ENCODE measurements at places on chromosomes 2 and 18.

DNA sequence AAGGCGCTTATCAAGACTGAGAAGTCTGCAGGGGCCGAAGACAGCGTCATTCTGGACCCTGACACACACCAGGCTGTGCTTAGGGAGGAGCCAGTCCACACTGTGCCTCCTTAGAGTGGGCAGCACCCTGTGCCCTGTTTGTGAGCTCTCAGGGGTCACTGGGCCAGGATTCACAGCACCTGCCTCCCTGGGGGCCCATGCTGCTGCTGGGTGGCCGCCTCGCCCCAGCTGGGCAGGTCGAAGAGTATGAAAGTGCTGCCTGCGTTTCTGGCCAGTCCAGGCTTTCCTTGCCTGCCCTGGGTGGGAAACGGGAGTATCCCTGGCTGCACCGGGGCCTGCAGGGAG lies 15.4 kb upstream of the GPR55 start:
- no peak overlapping the region for H3K4me3 ChIP-seq
- no peak for DNase-seq
- H3K4me1 ChIP-seq = no peaks in the 10 kb centered on the region
- no peak overlapping the region for H3K27ac ChIP-seq
- no peaks in the 10 kb centered on the region for H3K36me3 ChIP-seq
- peaks cover 67% of the 10 kb centered on the region for H3K27me3 ChIP-seq

GRCh38 chr2:164808776-164809175 lies 32.8 kb downstream of the COBLL1 start:
- H3K36me3 ChIP-seq = no peaks in the 10 kb centered on the region
- H3K4me3 ChIP-seq = no peak overlapping the region
- no peak for DNase-seq
- H3K27ac ChIP-seq = no peak overlapping the region
- H3K27me3 ChIP-seq = no peaks in the 10 kb centered on the region

- peaks cover 14% of the 10 kb centered on the region for H3K36me3 ChIP-seq
- H3K4me3 ChIP-seq = no peak overlapping the region
- no peaks in the 10 kb centered on the region for H3K4me1 ChIP-seq
- DNase-seq = no peak
Observed at GRCh38 chr2:232342635-232343565, 35.7 kb upstream of the ALPP start.

- H3K4me1 ChIP-seq = peaks cover 13% of the 10 kb centered on the region
- no peak overlapping the region for H3K27ac ChIP-seq
- no peaks in the 10 kb centered on the region for H3K36me3 ChIP-seq
- no peak overlapping the region for H3K4me3 ChIP-seq
- no peaks in the 10 kb centered on the region for H3K27me3 ChIP-seq
- DNase-seq = peak; percentile 35
Observed at GRCh38 chr2:51013079-51013932, 18.6 kb downstream of the NRXN1 start.

DNA sequence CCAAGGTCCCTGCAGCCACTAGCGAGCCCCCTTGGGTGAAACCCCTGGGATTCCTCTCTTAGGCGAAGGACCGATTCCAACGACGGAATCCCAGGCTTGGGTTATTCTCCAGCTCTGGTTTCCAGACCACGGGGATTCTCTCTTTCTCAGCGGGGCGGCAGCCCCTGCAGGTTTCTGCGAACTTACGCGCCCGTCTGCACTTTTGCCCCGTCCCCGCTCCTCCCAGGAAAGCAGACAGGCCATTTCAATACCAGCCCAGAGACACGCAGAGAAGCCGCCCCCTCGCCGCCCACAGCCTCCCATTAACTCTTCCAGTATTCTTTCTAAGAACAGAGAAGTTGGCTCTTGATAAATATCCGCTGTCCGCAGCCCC lies 1.2 kb downstream of the CBLN2 start:
- H3K4me3 ChIP-seq = no peak overlapping the region
- H3K27me3 ChIP-seq = no peaks in the 10 kb centered on the region
- no peak overlapping the region for H3K27ac ChIP-seq
- H3K36me3 ChIP-seq = peaks cover 7% of the 10 kb centered on the region

DNA sequence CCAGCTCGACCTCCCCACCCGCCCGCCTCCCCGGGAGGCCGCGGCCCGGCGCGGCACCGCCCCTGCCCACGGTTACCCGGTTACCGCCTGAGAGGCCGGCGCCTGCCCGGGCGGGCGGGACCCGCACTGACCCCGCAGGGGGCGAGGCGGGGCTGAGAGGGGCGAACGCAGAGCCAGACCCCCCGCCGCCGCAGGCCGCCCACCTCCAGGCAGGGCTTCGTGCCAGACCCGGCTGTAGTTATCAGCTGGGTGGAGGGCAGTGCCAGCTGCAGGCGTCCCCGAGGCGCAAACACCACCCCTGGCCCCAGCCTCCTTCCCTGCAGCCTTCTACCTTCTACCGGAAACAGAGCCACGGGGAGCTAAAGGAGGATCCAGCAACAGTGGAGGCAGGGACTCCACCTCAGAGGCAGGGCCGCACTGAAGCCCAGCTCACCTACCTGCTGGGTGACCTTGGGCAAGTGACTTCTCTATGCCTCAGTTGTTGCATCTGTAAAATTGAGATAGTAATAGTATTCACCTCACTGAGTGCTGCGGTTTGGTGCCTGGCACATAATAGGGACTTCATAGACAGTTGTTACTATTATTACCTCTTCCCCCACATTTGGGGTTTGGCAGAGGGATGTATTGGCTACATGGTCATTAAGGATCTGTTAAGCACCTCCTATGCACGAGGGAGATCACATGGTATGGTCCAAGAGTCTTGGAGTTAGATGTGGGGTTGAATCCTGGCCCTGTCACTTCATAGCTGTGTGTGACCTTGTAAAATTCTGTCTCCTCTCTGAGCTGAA lies 231.6 kb upstream of the SMAD2 start:
- H3K4me1 ChIP-seq = no peaks in the 10 kb centered on the region
- peaks cover 9% of the 10 kb centered on the region for H3K36me3 ChIP-seq
- peaks cover 92% of the 10 kb centered on the region for H3K27me3 ChIP-seq

GRCh38 chr18:70221156-70221914 lies 15.8 kb upstream of the RTTN start:
- no peak for DNase-seq
- H3K4me1 ChIP-seq = no peaks in the 10 kb centered on the region
- no peaks in the 10 kb centered on the region for H3K36me3 ChIP-seq
- H3K27me3 ChIP-seq = no peaks in the 10 kb centered on the region
- no peak overlapping the region for H3K4me3 ChIP-seq
- H3K27ac ChIP-seq = no peak overlapping the region

DNA sequence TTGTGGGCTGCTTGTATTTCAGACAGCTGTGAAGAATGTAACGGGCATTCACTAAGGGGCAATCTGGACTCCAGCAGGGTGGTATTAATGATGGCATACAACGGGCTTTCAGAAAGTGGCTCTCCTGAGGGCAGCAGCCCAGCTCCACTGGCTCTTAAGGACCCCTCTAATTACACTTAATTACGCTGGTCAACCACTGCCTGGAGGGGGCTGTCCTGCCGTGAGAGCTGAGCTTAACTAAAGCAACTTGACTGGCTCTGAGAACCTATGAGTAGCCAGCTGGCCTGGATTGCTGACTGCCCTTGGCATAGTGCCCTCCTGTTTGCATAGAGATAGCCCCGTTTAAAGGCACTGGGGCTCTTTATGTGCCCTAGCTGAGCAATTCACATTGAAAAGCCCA lies 3.8 kb downstream of the LIPG start:
- H3K27me3 ChIP-seq = no peaks in the 10 kb centered on the region
- peaks cover 78% of the 10 kb centered on the region for H3K36me3 ChIP-seq
- H3K27ac ChIP-seq = no peak overlapping the region
- H3K4me3 ChIP-seq = no peak overlapping the region
- H3K4me1 ChIP-seq = peaks cover 16% of the 10 kb centered on the region

GRCh38 chr18:3757361-3757760 lies 307.4 kb downstream of the TGIF1 start:
- no peak for DNase-seq
- H3K27ac ChIP-seq = no peak overlapping the region
- peaks cover 10% of the 10 kb centered on the region for H3K36me3 ChIP-seq
- H3K4me3 ChIP-seq = no peak overlapping the region
- peaks cover 24% of the 10 kb centered on the region for H3K4me1 ChIP-seq
- H3K27me3 ChIP-seq = no peaks in the 10 kb centered on the region

Data from Calu3 (cell line).